ENCODE measurements at places on chromosomes 1 and 21.

DNA sequence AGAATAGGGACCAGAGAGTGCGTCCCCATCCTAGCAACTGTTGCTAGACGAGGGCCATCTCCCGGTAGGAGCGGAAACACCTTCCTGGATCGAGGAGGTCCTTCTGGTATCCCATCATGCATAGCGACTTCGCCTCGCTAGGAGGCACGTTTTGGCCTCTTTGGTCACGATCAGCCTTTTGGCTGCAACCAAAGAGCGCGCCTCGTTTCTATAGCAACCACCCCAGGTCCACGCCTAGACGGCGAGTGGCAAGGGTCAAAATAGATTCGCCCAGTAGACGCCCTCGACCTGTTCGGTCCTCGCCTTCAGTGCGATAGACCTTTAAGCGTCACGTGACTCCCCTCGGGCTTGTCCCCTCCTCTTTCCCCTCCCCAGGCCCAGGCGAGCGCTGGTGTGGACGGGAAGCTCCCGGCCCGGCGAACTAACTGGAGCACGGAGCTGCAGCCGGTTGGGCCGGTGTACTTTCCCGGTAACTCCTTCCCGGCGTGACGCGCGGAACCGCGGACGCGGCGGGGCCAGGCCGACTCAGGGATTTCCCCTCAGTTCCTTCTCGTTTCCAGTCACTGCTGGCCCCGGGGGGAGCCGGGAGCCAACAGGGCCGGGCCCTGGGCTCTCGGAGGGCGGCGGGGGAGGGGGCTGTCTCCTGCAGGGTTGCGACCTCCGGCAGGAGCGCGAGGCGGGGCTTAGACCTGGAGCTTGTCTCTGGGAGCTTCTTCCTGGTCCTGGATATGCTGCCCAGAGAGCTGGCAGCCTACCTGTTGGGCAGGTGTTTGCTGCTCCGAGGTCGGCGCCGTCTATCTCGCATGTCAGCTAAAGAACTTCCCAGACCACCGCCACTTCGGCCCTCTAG lies at the start of gene DNAJC16:
DNAJC16 (plus strand) TSS at position 359 of the 850 bp plus-strand sequence. CDS start 2,258 bp downstream, outside the sequence.
- DNase-seq, result peak; percentile 93

GRCh38 chr1:171220581-171221054 lies 27.7 kb upstream of the FMO1 start:
- no peak for DNase-seq

GRCh38 chr1:208149213-208149612 lies 95.0 kb downstream of the PLXNA2 start:
- no peak for DNase-seq

DNA sequence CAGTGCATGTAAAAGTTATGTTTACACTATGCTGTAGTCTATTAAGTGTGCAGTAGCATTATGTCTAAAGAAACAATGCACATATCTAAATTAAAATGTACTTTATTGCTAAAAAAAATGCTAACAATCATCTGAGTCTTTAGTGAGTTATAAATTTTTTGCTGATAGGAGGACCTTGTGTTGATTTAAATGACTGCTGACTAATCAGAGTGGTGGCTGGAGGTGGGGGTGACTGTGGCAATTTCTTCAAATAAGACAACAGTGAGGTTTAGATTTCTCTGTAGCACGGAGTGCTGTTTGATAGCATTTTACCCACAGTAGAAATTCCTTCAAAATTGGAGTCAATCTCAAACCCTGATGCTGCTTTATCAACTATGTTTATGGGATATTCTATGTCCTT lies 37.0 kb downstream of the HS2ST1 start:
- no peak for DNase-seq

DNA sequence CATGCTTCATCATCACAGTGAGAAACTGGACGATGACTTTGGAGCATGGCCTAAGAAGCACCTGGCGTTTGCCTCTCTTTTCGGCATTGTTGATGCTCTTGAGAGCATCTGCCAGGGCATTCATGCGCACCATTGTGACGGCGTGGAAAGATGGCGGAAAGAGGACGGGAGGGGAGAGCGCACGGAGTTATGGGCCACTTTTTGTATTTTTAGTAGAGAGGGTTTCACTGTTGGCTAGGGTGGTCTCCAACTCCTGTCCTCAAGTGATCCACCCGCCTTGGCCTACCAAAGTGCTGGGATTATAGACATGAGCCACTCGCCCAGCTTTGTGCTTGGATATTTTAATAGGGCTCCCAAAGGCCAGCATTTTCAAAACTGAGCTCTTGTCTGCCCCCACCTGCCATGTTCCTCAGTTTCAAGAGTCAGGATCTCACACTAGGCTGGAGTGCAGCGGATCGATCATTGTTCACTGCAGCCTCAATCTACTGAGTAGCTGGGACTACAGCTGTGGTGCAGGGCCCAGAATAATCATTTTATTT lies 5.3 kb downstream of the RPS8 start:
- no peak for DNase-seq

DNA sequence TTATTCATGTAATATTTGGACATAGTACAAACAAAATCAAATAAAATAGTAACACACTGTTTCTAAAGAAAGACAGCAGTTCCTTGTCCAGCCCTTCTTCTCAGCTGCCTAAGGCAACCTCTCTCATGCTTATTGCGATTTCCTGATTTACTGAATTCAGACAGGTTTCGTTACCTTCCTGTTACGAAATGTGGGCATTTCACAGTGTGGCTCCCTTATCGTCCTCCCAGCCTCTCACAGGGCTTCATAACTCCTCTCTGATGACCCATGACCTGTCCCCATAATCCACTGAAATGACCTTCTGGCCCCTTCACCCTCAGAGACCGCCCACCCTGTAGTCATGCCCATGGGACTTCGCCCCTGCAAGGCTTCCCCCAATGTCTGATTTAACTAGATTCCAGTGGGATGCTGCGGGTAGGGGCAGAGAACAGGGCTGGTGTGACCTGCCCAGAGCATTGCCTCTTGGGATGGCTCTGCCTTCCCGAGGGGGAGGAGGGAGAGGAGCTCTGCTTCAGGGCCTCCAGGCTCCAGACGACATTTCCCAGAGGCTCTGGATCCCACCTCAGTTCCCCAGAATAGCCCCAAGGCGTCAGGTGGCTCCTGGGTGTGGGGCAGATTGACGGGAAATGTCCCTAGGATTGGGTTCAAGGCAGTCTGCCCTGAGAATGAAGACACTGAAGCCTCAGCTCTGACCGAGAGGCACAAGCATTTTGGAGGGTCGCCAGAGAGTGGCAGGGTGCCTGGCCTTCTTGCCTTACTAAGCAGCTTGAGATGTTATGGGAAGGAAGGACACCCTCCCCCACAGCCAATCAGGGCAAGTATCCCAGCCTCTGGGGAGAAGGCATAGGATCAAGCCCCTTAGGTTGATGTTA lies 20.6 kb downstream of the PADI2 start:
- DNase-seq, result no peak

DNA sequence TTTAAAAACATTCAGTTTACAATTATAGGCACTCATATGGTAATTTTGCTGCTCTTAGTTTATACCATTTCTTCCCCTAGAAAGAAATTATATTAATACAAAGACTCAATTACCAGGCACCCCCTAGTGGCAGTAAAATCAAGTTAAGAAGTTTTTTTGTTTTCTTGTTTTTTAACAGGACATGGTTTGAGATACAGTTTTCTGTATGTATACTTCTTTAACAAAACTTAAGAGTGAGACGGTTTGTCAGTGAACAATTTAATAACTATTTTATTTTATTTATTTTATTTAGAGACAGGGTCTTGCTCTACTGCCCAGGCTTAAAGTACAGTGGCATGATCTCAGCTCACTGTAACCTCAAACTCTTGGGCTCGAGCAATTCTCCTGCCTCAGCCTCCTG lies 224.6 kb downstream of the FAF1 start:
- no peak for DNase-seq

DNA sequence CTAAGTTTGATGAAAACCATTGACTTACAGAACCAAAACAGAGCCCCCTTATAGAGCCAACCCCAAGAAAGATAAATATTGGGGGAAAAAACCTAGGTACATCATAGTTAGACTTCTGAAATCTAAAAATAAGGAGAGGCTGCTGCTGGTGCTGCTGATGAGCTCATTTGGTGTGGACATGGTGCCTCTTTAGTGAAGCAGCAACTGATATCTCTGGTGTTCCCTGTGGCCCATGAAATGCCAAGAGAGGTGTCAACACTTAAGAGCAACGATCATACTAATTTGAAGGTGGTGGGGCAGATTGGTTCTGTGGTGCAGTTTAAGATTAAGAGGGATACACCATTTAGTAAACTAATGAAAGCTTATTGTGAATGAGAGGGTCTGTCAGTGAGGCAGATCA lies 35.9 kb downstream of the ST3GAL3 start:
- no peak for DNase-seq

DNA sequence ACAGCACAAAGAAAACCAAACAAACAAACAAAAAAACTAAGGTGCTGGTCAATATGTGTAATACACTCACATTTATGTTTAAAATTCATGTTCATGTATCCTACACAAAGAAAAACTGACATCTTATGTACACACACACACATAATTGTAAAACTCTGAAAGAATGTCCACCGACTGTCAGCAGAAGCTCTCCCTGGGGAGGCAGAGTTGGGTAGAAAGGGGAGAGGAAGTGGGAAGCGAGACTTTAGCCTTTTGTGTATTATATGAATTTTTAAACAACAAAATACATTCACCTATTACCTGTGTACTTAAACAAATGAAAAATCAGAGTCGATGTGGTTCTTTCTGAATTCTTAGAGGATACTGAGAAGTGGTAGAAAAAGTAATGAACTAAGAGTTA lies 88.3 kb downstream of the ABCA4 start:
- DNase-seq, result no peak

GRCh38 chr1:222749927-222750326 lies 12.9 kb downstream of the FAM177B start:
- no peak for DNase-seq

DNA sequence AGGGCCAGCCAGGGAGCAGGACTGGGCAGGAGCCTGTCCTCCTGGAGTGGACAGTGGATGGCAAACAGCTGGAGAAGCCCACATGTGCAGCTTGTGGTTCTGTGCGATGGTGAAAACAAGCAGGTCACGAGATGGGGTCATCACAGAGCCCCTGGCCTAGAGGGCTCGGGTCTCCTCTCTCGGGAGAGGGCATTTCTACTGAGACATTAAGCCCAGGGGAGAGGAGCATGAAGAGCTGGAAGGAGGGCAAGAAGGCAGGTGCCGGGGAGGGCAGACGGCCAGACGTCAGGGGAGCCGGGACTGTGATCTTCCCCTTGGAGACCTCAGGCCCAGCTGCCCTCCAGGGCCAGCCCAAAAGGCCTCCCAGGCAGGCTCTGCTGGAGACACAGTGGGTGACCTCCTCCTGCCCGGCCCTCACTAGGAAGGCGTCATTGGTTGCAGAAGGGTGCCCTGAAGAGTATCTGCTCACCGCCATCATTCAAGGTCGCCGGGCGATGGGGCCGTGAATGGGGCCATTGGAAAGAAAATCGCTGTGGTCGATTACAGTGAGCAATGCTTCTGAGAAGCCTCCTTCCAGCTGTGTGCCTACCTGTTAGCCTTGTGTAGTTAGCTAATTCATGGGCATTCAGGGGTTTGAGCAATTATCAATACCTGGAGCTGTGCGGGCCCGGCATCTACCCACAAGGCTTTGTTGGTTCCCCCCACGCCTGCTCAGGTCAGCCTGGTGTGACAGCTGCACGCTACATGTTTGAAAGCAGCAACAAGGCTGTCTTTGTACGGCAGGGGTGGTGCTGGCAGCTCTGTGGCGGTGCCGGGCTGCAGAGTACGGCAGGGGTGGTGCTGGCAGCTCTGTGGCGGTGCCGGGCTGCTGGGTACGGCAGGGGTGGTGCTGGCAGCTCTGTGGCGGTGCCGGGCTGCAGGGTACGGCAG lies 72.3 kb upstream of the ACTRT2 start:
- DNase-seq, result no peak

- no peak for DNase-seq
Measured at GRCh38 chr1:23118957-23119792, 49.5 kb downstream of the LUZP1 start.

- DNase-seq, result no peak
Measured at GRCh38 chr21:44486302-44486701, 31.0 kb downstream of the LRRC3 start.
